ENCODE measurements at places on chromosomes 3 and 15.

DNA sequence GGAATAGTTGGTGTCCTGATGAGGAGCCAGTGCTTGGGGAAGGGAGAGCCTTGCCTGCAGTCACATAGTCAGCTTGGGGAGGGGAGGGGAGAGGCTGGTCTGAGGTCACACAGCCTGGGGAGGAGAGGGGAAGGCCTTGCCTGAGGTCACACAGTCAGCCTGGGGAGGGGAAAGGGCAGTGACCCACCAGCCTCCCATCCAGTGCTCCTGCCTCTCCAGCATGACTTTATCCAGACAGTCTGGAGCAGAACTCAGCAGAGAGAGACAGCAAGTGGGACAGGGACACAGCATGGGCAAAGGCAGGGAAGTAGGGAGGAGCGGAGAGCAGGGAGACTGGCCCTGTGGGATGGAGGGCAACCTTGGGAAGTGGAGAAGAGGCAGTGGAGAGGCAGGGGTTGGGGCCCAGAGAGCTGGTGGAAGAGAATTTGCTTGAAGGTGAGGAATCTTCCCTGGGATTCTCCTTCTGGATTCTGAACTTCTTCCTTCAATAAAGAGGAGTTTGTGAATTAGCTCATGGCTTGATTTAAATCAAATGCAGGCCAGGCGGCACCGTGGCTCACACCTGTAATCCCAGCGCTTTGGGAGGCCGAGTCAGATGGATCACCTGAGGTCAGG, 64.5 kb downstream of the CORO2B start:
- DNase-seq, result no peak

- DNase-seq, result no peak
These were observed 44.9 kb downstream of the MEIS2 start for GRCh38 chr15:37055481-37055880.

DNA sequence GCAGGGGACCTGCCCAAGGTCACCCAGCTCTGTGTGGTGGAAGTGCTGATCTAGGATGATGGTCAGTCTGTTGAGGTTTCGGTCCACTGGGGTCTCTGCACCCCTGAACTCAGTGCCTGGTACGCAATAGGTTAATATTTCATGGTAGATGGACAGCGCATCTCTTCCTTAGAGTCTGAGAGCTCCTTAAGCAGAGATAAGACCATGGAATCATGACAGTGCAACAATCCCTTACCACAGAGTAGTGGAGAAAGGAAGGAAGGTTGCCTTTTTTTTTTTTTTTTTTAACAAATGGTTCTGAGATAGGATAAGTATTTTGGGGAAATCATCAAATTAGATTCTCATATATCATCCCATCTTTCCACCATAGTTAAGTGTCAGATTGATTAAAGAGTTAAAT, 79.8 kb upstream of the SLC6A1 start:
- no peak for DNase-seq

- no peak for DNase-seq
These were observed 36.4 kb downstream of the RFTN1 start for GRCh38 chr3:16477056-16477455.

DNA sequence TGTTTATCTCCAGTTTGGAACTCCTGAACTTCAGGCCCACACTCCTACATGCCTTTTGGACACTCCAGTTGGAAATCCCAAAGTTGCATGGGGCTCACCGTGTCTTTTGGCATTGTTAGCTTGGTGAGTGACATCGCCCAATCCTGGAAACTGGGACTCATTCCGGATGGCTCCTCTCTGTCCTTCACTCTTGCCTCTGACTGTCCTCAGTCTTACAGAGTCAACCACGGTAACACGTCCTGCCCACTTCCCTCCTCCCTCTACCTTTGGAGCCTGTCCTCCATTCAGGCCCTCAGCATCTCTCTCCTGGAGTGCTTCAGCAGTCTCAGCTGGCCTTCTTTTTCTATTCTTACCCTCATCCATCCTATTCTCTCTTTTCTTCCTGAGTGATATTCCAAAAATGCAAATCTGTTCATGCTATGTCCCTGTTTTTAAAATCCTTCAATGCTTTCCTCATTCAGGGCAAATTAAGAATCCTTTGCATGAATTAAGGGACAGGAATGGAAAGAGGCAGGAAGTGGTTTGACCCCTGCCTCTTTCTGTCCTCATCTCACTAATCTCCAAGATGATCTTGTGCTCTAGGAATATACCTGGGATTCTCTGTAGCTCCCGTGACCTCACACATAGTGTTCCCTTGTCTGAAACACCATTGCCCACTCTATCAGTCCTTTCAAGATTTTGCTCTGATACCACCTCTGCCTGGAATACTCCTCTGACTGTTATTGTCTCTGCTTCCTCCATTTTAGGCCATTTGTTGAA, 42.5 kb downstream of the LPP start:
- no peak for DNase-seq

DNA sequence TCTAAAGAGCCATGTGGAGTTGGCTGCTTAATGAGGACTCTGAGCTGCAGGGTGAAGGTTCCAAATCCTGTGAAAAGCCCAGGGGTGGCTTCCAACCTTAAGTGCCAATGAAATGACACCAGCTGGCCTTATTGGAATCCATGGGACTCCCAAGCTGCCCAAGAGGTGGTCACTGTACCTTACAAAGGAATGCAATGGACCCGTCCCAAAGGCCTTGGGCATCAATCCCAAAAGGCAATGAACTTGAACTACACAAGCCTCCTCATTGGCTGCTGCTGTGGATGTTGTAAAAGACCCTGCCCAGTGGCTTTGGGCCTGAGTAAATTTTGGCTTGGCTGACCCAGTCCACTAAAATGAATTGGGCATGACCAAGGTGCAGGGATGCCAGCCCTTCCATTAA, 129.3 kb downstream of the WNT5A start:
- DNase-seq, result no peak

- no peak for DNase-seq
These were observed 12.4 kb downstream of the TPM1 start for GRCh38 chr15:63054985-63055384.

DNA sequence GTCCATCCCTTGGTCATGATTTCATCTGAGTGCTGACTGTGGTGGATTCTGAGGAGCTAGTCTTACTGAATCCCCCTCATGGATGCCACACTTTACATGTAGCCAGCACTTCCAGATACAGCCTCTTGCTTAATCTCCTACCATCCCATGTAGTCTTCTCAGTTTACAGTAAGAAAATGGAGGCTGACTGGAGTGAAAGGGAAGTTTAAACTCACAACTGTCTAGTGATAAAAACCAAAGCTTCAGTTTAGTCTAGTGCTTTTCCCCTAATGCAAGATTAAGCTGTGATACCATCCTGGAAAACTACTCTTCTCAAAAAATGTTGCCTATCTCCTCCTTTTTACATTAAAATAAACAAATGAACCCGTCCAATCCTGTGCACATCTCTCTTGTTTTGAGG, 146.8 kb upstream of the HES1 start:
- no peak for DNase-seq

DNA sequence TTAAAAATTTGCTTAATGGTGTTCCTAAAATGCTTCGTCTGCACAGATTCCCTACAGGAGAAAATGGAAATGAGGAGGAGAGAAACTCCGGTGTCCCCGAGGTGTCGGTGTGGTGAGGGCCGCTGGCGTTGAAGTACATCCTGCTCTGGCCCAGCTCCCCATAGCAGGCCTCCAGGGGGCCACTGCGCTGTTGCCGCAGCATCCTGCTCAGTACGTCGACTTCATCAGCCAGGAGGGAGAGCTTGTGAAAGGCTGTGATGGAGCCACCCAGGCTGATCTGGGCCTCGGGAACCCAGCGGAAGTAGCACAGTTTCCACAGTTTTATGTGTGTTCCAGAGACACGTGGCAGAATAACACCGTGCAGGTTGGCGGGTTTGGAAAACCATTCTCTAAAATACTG, 37.8 kb downstream of the FAN1 start:
- DNase-seq, result no peak

DNA sequence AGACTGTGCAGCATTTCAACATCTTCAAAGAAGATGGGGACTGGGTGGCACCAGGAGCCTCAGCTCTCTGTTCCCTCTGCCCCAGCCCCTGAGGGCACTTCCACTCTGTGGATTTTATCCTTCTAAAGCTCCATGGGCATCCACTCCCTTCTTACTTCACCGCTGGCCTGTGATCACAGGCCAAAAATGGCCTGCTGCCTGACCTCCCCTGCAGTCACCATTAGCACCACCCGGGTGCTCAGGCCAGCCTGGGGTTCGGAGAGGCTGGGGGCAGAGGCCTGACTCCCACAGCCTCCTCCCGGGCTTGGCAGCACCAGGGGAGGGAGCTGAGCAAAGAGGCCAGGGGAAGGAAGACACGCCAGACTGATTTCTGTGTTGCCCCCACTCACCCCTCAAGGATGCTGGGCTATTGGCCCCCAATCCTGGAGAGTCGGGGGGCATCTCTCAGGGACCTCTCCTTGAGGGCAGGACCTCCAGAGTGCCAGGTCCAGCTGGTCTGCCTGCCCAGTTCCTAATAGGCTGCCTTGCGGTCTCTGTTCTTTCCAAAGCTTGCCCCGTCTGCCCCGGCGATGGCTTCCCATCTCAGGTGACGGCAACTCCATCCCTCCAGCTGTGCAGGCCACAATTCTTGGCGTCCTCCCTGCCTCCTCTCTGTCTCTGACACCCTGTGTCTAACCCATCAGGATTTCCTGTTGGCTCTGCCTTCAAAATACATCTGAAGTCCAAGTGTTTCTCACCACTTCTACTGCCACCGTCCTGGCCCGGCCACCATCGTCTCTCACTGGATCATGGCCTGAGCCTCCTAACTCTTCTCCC, 67.1 kb downstream of the EXOG start:
- no peak for DNase-seq
